DMS53 (cell line): ENCODE measurements at places on chromosomes 7 and 10.

GRCh38 chr10:31804352-31804810, 124.2 kb downstream of the ARHGAP12 start:
- DNase-seq = no peak

DNA sequence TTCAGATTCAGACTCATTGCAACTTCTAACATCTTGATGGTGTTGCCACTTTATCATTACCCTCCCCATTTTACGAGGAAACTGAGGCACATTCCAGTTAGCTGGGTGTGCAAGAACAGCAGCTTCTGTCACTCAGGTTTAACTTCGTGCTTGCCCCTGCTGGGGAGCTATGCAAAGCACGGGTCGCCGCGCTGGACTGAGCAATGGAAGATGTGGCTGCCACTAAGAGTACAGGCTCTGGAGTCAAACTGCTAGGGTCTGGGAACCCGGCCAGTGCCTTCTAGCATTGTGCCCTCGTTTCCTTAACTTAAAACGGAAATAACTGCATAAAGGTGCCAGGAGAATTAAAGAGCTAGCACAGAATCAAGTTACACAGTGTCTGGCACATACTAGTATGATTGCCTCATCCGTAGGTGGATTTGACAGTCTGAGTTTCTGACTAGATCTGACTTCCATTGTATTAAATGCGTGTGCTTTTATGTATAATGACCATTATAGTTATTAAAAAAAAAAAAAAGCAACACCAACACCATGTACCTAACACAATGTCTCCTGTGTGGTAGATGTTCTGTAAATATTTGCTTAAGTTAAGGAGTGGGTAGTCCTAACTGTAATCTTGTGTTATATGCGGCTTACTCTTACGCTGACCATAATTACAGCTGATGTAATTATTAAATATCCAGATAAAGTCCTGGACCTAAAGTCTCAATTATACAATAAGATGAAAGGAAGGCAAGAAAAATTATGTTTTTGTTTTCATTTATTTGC, 842 bp downstream of the ZNF22 start:
- peak; percentile 80 for DNase-seq

GRCh38 chr7:5212633-5213285, 22.7 kb downstream of the WIPI2 start:
- DNase-seq = no peak

- DNase-seq = no peak
These were observed 17.3 kb upstream of the FOXL3 start for GRCh38 chr7:272631-273030.

GRCh38 chr7:53475776-53476175, 440.3 kb downstream of the POM121L12 start:
- no peak for DNase-seq

DNA sequence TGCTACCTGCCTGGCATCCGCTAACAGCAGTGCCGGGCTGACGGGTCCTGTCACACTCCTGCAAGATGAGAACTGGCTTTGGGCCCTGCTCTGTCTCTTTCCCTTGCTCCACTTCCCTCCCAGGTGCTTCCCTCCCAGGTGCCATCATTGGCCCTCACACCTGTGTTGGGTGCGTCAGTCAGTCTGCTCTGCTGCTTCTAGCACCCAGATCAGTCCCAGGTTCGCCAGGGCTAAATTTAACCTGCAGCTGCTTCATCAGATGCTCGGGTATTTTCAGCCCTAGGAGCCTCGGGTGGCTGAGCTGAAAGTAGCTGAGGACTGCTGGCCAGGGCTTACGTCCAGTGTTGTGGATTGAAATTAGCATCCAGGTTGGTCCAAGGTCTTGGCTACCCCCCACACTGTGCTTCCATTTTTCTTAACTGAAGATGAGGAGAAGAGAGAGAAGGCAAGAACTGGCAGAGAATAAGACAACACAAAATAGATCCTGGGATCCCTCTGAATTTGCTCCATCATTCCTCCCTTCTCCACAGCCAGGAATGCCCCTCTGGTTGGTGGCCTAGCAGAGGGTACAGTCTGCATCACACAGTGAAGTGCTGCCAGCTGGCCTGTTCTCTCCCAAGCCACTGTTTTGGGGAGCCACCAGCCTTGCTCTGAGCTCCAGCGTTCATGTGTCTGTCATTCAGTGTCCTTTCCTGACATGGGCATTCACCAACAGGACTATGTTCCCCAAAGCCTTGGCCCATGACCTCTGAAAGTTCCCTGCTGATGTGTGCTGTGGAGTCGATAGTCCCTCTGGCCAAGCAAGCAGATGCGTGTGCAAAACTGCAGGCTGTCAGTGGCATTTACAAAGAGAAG, 65.9 kb upstream of the SYPL1 start:
- peak; percentile 38 for DNase-seq

- DNase-seq = peak; percentile 74
These were observed 4.3 kb downstream of the LRRC20 start for GRCh38 chr10:70378122-70378521.

DNA sequence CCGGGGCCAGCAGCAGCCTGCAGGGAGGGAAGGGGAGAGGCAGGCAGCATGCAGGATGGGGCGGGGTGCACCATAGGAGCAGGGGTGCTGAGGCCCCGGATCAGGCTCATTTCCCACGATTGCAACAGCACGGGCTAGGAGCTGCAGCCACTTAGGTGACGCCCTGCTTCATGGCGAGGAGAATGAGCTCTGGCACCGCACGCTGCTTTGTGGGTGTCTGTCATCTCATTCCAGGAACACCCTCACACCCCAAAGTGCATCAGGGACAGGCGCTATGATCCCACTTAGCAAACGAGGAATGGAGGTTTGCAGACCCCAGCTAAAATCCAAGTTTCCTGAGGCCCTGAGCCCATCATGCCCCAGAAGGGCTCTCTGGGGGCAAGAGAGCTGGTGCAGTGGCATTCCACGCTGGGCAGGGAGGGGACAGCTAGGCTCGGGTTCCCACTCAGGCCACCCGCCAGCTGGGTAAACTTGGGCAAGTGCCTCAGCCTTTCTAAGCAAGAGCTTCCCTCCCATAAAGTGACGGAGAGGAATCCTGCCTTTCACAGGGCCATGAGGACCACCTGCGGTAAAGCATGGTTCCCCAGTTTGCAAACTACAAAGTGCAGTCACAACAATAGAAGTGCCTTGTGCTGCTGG, 9.3 kb downstream of the KCNH2 start:
- no peak for DNase-seq
